T-helper 17 cell (primary cell): ENCODE measurements at places on chromosomes 11 and 22.
A peak's percentile ranks its signal among the peaks of the same experiment; 100 is the strongest.

- H3K4me3 ChIP-seq = no peak overlapping the region
- DNase-seq = no peak
- H3K4me1 ChIP-seq = no peaks in the 10 kb centered on the region
- H3K27me3 ChIP-seq = peaks cover 20% of the 10 kb centered on the region
- H3K36me3 ChIP-seq = no peaks in the 10 kb centered on the region
Measured at GRCh38 chr11:130488848-130489584, 40.6 kb downstream of the ADAMTS15 start.

- H3K36me3 ChIP-seq = peaks cover 3% of the 10 kb centered on the region
- DNase-seq = peak; percentile 39
- no peaks in the 10 kb centered on the region for H3K4me1 ChIP-seq
- H3K27me3 ChIP-seq = peaks cover 21% of the 10 kb centered on the region
- H3K4me3 ChIP-seq = no peak within 1 kb of the TSS
Measured at GRCh38 chr11:4636962-4637661, at the start of gene OR51D1. TSS of gene OR51D1 (plus strand) at chr11:4637477. CDS start at chr11:4639791, 2,314 bp downstream.

- peaks cover 22% of the 10 kb centered on the region for H3K36me3 ChIP-seq
- no peaks in the 10 kb centered on the region for H3K27me3 ChIP-seq
- H3K4me3 ChIP-seq = peak overlapping the region; percentile 55
- peak overlapping the region; percentile 99 for H3K27ac ChIP-seq
- peaks cover 87% of the 10 kb centered on the region for H3K4me1 ChIP-seq
Measured at GRCh38 chr11:35148163-35148837, 9.3 kb downstream of the CD44 start.

- DNase-seq = peak; percentile 60
- peak overlapping the region; percentile 81 for H3K4me3 ChIP-seq
- H3K27ac ChIP-seq = peak overlapping the region; percentile 98
- peaks cover 76% of the 10 kb centered on the region for H3K4me1 ChIP-seq
Measured at GRCh38 chr11:128624269-128625175, 37.2 kb upstream of the ETS1 start.

DNA sequence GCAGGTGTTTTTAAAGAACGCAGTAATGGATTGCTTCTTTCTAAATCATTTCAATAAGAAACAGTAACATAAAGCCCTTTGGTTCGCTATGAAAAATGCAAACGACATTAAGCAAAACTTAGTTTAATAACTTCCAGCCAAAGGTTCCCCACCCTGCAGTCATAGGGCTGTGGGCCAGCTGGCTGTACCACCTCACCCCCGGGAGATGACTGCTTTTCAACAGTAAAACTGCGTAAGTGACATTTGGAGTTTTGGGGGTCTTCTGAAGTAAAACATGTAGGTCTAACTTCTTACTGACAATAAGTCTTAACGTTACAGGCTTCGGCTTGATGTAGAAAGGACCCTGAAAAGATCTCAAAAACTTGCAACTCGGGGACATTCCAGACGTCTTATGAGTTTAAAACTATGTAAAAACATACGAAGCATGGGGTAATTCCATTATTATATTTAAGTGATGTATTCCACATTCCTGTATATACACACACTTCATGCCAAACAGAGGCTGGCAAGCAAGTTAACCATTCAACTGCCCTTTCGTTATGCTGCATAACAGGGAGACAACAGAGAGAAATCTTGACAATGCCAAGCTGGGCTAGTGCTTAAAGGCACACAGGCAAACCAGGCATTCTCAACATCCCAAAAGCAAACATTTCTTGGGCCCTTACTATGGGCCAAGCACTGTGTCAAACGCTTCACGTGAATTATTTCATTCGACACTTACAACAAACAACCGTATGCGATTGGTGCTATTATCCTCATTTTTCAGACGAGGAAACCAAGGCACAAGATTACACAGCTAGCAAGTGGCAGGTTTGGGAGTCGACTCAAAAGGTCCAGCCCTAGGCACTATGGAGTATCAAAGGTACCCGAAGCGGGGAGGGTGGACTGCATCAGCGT is 1.2 kb downstream of the MRTFA start:
- no peak for DNase-seq
- no peaks in the 10 kb centered on the region for H3K27me3 ChIP-seq
- H3K4me1 ChIP-seq = peaks cover 33% of the 10 kb centered on the region
- H3K27ac ChIP-seq = peak overlapping the region; percentile 83
- H3K4me3 ChIP-seq = peak overlapping the region; percentile 89

GRCh38 chr22:36015811-36016529 is 12.7 kb downstream of the RBFOX2 start:
- H3K4me3 ChIP-seq = no peak overlapping the region
- peaks cover 3% of the 10 kb centered on the region for H3K36me3 ChIP-seq
- peaks cover 36% of the 10 kb centered on the region for H3K27me3 ChIP-seq
- DNase-seq = no peak

DNA sequence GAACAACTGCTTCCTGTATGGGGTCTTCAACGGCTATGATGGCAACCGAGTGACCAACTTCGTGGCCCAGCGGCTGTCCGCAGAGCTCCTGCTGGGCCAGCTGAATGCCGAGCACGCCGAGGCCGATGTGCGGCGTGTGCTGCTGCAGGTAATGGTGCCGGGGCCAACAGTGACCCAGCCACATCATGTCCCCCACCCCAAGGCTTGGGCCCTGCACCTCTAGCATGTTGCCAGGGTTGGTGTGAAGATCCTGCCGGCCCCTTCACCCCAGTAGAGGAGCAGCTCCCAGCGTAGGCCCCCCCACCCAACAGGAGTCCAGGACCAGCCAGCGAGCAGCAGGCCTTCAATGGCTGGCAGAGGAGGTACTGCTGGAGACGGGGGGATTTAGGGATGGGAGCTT is 15.9 kb downstream of the TAB1 start:
- no peak overlapping the region for H3K4me3 ChIP-seq
- peaks cover 8% of the 10 kb centered on the region for H3K36me3 ChIP-seq
- peaks cover 25% of the 10 kb centered on the region for H3K4me1 ChIP-seq
- no peaks in the 10 kb centered on the region for H3K27me3 ChIP-seq

- no peak overlapping the region for H3K27ac ChIP-seq
- no peak for DNase-seq
- H3K4me1 ChIP-seq = no peaks in the 10 kb centered on the region
- H3K4me3 ChIP-seq = no peak overlapping the region
Measured at GRCh38 chr11:131044851-131045250, 128.6 kb upstream of the SNX19 start.

GRCh38 chr11:30984827-30985226 is 384.7 kb downstream of the DCDC1 start:
- no peaks in the 10 kb centered on the region for H3K4me1 ChIP-seq
- H3K36me3 ChIP-seq = no peaks in the 10 kb centered on the region
- no peak overlapping the region for H3K27ac ChIP-seq
- H3K4me3 ChIP-seq = no peak overlapping the region
- DNase-seq = no peak

DNA sequence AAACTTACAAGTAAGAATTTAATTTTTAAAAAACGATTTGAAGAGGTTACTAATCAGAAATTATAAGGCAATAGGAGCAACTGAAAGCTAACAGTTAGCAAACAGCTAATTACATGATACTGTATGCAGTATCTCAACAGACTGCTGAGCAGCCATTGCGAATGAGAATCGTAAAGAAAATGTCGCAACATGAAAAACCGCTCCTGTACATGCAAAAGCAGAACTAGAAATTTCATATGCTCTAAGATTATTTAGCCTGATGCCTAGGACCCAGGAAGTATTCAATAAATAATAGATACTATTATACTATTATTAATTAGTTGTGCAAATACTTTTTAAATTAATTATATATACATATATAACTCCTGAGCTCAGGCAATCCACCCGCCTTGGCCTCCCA is 48.7 kb upstream of the EP300 start:
- no peaks in the 10 kb centered on the region for H3K27me3 ChIP-seq
- DNase-seq = no peak
- no peak overlapping the region for H3K27ac ChIP-seq
- no peaks in the 10 kb centered on the region for H3K4me1 ChIP-seq
- no peak overlapping the region for H3K4me3 ChIP-seq

GRCh38 chr11:61699737-61700160 is 19.6 kb downstream of the DAGLA start:
- H3K27ac ChIP-seq = no peak overlapping the region
- H3K27me3 ChIP-seq = no peaks in the 10 kb centered on the region
- H3K4me1 ChIP-seq = peaks cover 28% of the 10 kb centered on the region

DNA sequence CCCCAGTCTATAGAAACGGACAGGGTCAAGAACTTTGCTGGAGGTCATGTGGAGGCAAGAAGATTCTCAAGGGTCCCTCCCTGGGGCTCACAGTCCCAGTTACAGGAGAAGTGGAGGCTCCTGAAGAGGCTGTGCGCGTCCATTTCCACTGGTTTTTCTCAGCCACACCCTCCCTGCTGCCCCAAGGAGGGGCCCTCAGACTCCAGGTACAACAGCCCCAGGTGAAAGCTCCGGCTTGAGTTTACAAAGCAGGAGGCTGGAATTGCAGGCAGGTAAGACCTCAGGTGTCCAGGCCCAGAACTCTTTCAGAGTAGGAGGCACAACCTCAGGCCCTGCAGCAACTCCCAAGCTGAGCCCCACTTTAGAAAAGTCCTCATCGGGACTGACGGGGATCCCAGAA is 3.1 kb downstream of the SHANK2 start:
- peaks cover 54% of the 10 kb centered on the region for H3K27me3 ChIP-seq
- no peaks in the 10 kb centered on the region for H3K4me1 ChIP-seq
- no peak overlapping the region for H3K27ac ChIP-seq
- peaks cover 2% of the 10 kb centered on the region for H3K36me3 ChIP-seq

DNA sequence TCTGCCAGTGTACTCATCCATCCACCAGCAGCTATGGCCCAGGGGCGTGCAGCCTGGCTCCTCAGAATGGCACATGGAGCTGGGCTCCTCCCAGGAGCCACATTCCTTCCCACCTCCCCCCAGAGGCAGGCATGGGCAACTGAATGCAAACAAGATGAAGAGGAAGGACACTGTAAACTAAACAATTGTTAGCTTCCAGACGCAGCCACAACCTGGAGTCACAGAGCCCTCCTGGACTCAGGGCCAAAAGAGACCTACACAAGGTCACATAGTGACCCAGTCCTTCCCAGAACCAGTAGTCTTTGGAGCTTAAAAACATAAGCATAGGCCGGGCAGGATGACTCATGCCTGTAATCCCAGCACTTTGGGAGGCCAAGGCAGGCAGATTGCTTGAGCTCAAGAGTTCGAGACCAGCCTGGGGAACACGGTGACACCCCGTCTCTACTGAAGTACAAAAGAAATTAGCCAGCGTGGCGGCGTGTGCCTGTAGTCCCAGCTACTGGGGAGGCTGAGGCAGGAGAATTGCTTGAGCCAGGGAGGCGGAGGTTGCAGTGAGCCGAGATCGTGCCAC is 30.7 kb upstream of the CLDN5 start:
- H3K36me3 ChIP-seq = no peaks in the 10 kb centered on the region
- DNase-seq = no peak
- no peak overlapping the region for H3K4me3 ChIP-seq
- no peaks in the 10 kb centered on the region for H3K4me1 ChIP-seq
- no peak overlapping the region for H3K27ac ChIP-seq

DNA sequence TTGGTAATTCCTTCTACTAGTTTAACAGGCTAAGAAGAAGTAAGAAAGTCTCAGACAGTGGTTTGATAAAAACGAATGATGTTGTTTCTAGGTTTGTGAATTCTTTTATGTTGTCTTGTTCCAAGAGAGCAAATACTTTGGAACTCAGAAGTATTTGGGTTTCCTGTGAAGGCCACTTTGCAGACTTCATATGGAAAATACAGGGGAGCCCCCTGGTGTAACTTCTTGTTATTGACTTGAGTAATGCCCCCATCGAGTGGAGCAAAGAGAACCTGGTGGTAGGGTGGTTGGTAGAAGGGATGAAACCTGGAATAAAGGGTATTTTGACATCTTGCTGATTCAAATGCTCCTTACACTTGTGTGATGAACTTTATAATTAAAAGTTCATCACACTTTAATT is 40.0 kb upstream of the PTH start:
- H3K4me3 ChIP-seq = no peak overlapping the region
- no peaks in the 10 kb centered on the region for H3K36me3 ChIP-seq
- no peak for DNase-seq
- no peaks in the 10 kb centered on the region for H3K27me3 ChIP-seq

- H3K4me1 ChIP-seq = peaks cover 16% of the 10 kb centered on the region
- no peak overlapping the region for H3K4me3 ChIP-seq
- DNase-seq = no peak
- H3K36me3 ChIP-seq = peaks cover 3% of the 10 kb centered on the region
Measured at GRCh38 chr11:113579292-113579940, 104.2 kb upstream of the DRD2 start.

DNA sequence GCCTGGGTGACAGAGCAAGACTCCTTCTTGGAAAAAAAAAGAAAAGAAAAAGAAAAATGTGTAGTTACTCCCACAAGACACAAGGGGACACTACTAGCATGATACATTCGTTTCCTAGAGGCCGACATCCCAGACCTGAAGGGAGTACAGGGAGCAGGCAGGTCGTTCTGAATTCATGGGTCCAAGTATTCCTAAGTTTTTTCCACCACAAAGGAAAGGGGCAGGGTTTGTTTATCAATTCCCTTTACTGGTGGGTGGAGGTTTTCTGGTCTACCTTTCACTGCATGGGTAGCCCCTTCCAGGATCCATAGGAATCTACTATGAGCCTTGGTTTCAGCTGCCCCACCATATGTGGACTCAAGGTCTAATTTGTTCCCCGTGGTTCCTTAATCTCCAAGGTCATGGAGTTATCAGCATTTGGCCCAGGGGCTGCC is 11.8 kb downstream of the TIGD3 start:
- no peak for DNase-seq
- H3K36me3 ChIP-seq = no peaks in the 10 kb centered on the region
- peak overlapping the region; percentile 27 for H3K27ac ChIP-seq
- H3K27me3 ChIP-seq = no peaks in the 10 kb centered on the region

- no peak for DNase-seq
- no peaks in the 10 kb centered on the region for H3K36me3 ChIP-seq
- no peaks in the 10 kb centered on the region for H3K4me1 ChIP-seq
- H3K27me3 ChIP-seq = peaks cover 5% of the 10 kb centered on the region
- no peak overlapping the region for H3K27ac ChIP-seq
Measured at GRCh38 chr22:34798605-34799004, 267.4 kb upstream of the ISX start.

GRCh38 chr11:112793416-112793815 is 167.8 kb upstream of the NCAM1 start:
- H3K27me3 ChIP-seq = peaks cover 26% of the 10 kb centered on the region
- no peak overlapping the region for H3K4me3 ChIP-seq
- H3K36me3 ChIP-seq = no peaks in the 10 kb centered on the region
- no peak overlapping the region for H3K27ac ChIP-seq

- no peak for DNase-seq
- no peak overlapping the region for H3K4me3 ChIP-seq
- peaks cover 11% of the 10 kb centered on the region for H3K4me1 ChIP-seq
- no peaks in the 10 kb centered on the region for H3K27me3 ChIP-seq
- H3K27ac ChIP-seq = no peak overlapping the region
Measured at GRCh38 chr11:45857961-45858474, 10.7 kb downstream of the CRY2 start.

DNA sequence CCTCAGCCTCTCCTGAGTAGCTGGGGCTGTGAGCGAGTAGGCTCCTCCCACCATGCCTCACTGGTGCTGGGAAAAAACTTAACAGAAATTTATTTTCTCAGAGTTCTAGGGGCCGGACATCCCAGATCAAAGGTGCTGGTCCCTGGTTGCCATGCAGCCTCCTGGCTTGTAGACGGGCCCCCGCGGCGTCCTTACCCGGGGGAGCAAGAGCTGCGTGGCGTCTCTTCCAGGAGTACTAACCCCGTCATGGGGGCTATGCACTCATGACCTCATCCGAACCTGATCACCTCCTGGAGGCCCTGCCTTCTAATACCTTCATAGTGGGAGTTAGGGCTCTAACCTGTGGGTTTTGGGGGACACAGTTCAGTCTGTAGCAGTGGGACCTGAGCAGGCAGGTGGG is 2.6 kb downstream of the TRABD start:
- peak overlapping the region; percentile 99 for H3K27ac ChIP-seq
- H3K4me3 ChIP-seq = peak overlapping the region; percentile 59
- peaks cover 3% of the 10 kb centered on the region for H3K36me3 ChIP-seq
- DNase-seq = no peak
